ENCODE measurements at places on chromosomes 13 and 19. TPM values are rescaled to one million over a fixed set of nuclear protein-coding genes. Genes with fewer than 3 reads are reported as not detected.

DNA sequence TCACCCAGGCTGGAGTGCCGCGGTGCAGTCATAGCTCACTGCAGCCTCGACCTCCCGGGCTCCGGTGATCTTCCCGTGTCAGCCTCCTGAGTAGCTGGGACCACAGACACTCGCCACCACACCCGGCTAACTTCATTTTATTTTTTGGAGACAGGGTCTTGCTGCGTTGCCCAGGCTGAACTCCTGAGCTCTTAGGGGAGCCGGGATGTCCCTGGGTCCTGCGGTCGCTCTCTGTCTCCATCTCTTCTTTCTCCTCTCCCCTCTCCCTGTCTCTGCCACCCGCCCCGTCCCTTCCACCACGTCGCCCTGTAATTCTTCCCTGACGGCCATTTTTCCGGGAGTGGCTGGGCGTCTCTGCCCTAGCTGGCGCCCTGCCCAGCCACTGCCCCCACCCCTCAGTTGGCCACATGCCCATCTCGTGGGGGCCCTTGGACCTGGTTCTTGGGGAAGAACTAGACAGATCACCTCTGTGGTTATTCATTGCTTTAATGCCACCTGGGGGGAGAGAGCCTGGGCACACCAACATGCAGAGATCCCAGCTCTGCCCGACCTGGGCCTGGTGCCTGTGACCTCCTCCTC is 18.9 kb downstream of the ARID3A start:
- no peak overlapping the region for H3K27ac ChIP-seq
- no peak overlapping the region for H3K4me3 ChIP-seq
- peaks cover 22% of the 10 kb centered on the region for H3K36me3 ChIP-seq
- peaks cover 40% of the 10 kb centered on the region for H3K4me1 ChIP-seq
- DNase-seq = no peak

- no peak overlapping the region for H3K4me3 ChIP-seq
- H3K27ac ChIP-seq = no peak overlapping the region
- peaks cover 29% of the 10 kb centered on the region for H3K4me1 ChIP-seq
- H3K36me3 ChIP-seq = no peaks in the 10 kb centered on the region
- peak; percentile 21 for DNase-seq
Measured at GRCh38 chr13:44759384-44760360, 183.5 kb upstream of the TSC22D1 start.

DNA sequence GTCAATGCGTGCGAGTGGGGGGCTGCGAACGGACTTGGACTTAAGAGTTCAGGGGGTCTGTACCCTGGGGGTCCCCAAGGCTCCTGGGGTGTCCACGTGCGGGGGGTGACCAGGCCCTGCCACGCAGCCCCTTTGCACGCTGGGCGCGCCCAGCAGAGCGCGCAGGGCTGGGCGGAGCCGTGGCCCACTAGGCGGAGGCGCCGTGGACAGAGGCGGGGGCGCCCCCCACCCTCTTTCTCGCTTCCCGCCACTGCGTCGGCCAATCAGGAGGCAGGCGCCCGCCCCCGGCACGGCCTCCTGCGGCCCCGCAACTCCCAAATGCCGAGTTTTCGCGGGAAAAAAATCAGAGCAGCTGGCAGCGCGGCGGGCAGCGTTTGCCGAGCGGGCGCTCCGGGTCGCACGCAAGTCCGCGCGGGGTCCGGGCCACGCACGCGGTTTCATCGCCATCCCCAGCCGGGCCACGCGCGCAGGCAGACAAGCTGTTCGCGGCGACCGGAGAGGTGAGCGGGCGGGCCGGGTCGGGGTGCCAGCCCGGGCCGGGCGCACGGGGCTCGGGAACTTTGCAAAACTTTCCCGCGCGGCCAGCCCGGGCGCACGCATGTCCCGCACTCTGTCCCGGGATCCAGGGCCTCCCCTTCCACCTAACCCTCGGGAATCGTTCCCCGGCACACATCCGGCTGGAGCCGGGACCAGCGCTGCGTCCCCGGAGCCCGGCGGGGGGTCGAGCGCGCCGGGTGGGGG is at the start of gene UHRF1:
TSS of gene UHRF1 (plus strand) at position 346 of the 741 bp plus-strand sequence. CDS start 1,385 bp downstream, outside the sequence.
- peaks cover 16% of the 10 kb centered on the region for H3K36me3 ChIP-seq
- H3K4me1 ChIP-seq = peaks cover 78% of the 10 kb centered on the region
- no peaks in the 10 kb centered on the region for H3K27me3 ChIP-seq
- peak; percentile 58 for DNase-seq
- peak within 1 kb of the TSS; percentile 88 for H3K27ac ChIP-seq
- peak within 1 kb of the TSS; percentile 79 for H3K4me3 ChIP-seq

- DNase-seq = no peak
- H3K27me3 ChIP-seq = no peaks in the 10 kb centered on the region
- peaks cover 40% of the 10 kb centered on the region for H3K36me3 ChIP-seq
- H3K4me3 ChIP-seq = peak overlapping the region; percentile 4
- no peak overlapping the region for H3K27ac ChIP-seq
Measured at GRCh38 chr13:24162604-24163003, 2.1 kb downstream of the SPATA13 start.

DNA sequence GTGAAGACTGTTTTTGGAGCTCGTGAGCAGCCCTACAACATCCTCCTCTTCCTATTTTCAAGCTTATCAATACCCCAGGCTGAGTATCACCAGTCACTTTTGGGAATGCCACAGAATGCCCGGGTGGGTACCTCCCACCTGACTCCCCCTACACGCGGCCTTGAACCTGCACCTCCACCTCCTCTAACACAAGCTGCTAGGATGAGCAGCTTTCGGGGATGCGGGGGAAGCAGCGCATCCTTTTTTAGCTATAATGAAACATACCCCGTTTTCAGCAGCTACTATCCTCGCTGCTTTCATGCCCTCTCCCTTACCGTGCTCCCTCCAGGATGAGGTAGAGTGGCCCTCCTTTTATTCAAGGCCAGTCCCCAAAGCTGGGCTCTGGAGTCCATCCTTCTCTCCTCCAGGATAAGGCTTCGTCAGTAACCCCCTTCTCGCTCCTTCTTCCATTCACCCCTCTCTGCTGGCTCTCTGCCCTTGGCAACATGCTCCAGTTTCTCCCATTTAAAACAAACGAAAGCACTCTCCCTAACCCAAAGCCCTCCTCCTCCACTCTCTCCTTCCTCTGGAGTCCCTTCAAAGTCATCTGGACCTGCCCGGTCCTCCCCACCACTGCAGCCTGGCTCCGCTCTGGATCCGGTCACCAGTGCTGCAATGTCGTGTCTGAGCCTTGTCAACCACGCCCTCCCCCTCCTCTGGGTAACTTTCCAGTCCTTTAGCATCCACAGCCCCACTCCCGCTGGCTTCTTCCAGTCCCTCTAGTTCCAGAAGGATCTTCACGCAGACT is 55.3 kb downstream of the STK24 start:
- peaks cover 38% of the 10 kb centered on the region for H3K4me1 ChIP-seq
- no peak for DNase-seq
- no peak overlapping the region for H3K27ac ChIP-seq
- H3K27me3 ChIP-seq = no peaks in the 10 kb centered on the region

DNA sequence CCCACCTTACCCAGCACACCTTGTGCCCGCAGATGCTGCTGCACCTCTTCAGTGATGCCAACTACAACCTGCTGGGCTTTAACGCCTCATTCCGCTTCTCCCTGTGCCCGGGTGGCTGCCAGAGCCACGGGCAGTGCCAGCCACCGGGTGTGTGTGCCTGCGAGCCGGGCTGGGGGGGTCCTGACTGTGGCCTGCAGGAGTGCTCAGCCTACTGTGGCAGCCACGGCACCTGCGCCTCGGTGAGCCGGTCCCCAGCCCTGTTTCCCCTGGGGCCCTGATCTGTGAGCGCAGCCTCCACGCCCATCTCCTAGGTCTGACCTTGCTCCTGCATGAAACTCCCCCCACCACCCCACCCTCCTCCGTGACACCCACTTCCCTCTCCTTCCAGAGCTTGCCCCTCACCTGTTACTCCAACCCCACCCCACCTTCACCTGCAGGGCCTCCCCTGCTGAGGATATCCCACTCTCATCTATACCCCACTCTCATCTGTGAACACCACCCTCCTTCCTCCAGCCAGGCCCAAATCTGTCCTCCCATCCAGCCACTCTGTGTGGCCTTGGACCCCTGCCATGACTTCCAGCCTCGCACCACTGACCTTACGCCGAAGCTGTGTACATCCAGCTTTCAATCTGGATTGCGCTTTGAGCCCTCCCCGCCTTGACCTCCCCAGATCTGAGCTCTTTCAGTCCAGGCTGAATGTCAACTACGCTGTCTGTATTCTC is 8.7 kb downstream of the MEGF8 start:
- no peak for DNase-seq
- H3K4me1 ChIP-seq = peaks cover 12% of the 10 kb centered on the region
- H3K27ac ChIP-seq = no peak overlapping the region

- H3K4me1 ChIP-seq = no peaks in the 10 kb centered on the region
- no peak overlapping the region for H3K4me3 ChIP-seq
- no peaks in the 10 kb centered on the region for H3K27me3 ChIP-seq
- no peak for DNase-seq
- no peaks in the 10 kb centered on the region for H3K36me3 ChIP-seq
- H3K27ac ChIP-seq = no peak overlapping the region
Measured at GRCh38 chr13:59461411-59461810, 702.3 kb downstream of the DIAPH3 start.

DNA sequence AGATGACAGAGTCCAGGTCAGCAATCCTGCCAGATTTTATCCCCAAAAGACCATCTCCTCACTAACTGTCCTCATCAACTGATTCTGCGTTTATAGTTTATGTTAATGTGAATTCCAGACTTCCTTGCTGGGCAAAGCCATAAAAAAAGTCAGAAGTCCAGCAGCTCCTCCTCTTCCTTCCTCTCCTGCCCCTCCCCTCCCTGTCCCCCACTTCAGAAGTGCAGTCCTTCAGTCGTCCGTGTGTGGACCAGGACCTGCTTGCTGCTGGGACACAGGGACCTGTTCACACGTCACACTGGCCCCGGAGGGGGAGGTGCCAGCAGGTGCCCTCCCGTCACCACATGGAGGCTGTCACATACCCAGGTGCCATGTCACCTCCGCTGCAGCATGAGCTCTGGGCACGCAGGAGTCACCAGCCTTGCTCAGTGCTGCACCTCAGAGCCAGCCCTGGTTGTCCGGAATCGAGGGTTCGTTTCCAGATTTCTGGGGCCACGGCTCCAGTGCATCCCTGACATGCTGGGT is 4.0 kb upstream of the MCF2L start:
- no peaks in the 10 kb centered on the region for H3K36me3 ChIP-seq
- H3K27ac ChIP-seq = no peak overlapping the region
- no peak for DNase-seq
- no peaks in the 10 kb centered on the region for H3K27me3 ChIP-seq
- H3K4me3 ChIP-seq = no peak overlapping the region

GRCh38 chr19:33226550-33227241 is 1.0 kb upstream of the SLC7A10 start:
- H3K27ac ChIP-seq = no peak overlapping the region
- H3K4me3 ChIP-seq = no peak overlapping the region
- peaks cover 3% of the 10 kb centered on the region for H3K27me3 ChIP-seq
- H3K36me3 ChIP-seq = no peaks in the 10 kb centered on the region
- DNase-seq = no peak
- peaks cover 48% of the 10 kb centered on the region for H3K4me1 ChIP-seq

GRCh38 chr13:35107535-35107934 is 165.5 kb downstream of the NBEA start:
- DNase-seq = no peak
- H3K4me3 ChIP-seq = no peak overlapping the region
- H3K4me1 ChIP-seq = no peaks in the 10 kb centered on the region
- H3K27me3 ChIP-seq = no peaks in the 10 kb centered on the region
- H3K36me3 ChIP-seq = no peaks in the 10 kb centered on the region
- no peak overlapping the region for H3K27ac ChIP-seq

- peak overlapping the region; percentile 93 for H3K4me3 ChIP-seq
- DNase-seq = no peak
- no peaks in the 10 kb centered on the region for H3K27me3 ChIP-seq
Measured at GRCh38 chr19:39997638-39998216, 867 bp downstream of the ZNF546 start.

DNA sequence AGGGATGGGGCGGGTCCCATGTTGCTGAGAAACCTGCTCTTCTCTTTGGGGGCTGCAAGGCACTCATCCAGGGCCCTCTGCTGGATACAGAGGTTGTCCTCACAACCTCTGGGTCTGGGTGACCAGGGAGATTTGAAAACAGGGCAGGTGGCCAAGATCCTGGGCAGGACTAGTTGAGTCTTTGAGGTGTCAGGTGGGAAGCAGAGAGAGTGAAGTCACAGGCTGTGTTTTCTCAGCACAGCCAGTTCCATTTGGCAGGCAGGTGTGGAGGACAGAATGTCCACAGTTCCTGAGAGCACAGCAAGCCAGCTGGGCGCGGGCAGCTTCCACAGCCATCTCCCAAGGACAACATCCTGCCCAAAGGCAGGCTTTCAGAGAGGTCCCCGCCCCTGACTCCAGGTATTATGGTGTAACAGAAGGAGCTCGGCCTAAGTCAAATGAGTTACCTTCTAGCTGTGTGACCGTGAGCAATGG is 118.8 kb downstream of the NUFIP1 start:
- H3K36me3 ChIP-seq = no peaks in the 10 kb centered on the region
- no peak overlapping the region for H3K27ac ChIP-seq
- no peak for DNase-seq
- no peak overlapping the region for H3K4me3 ChIP-seq
- H3K27me3 ChIP-seq = no peaks in the 10 kb centered on the region

DNA sequence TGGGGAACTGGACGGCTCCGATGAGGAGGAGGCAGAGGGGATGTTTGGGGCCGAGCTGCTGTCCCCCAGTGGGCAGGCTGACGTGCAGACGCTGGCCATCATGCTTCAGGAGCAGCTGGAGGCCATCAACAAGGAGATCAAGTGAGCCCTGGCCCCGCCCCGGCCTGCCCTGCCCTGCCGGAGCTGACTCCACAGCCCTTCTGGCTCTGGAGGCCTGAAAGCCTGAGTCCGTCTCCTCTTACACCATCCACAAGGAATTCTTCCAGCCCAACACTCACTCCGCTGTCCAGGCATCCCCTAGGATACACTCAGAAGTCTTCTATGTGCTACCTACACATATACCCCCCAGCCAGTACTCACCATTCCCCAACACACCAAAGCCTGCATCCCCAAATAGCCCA is 17.4 kb downstream of the PPFIA3 start:
- no peak overlapping the region for H3K4me3 ChIP-seq
- H3K27ac ChIP-seq = no peak overlapping the region
- H3K36me3 ChIP-seq = peaks cover 3% of the 10 kb centered on the region
- H3K27me3 ChIP-seq = no peaks in the 10 kb centered on the region
- no peaks in the 10 kb centered on the region for H3K4me1 ChIP-seq
- DNase-seq = no peak

DNA sequence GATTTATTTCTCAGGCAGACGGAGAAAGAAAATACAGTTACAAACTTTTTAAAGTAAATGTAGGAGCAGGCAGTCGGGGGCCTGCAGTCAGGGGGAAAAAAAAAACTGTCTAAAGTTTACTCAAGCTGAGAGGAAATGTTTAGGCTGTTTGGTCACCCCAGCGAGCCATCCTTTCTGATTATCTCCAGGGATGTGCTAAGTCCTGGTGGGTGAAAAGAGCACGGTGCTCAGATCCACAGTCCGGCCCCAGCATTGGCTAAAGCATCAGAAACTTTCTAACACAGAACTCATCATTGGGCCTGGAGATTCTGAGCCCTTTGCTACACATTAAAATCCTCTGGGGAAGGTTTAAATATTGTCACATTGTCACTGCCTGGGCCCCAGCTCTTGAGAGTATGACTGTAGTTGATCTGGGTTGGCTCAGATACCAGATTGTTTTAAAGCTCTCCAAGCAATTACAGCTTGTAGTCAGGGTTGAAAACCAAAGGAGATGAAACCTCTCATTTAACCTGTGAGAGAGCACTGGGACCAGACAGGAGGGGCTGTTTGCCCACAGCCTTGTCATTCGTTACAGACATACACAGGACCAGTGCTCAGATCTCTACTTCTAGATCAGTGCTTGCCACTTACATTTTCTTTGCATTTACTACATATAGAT is 131.1 kb upstream of the HTR2A start:
- no peaks in the 10 kb centered on the region for H3K36me3 ChIP-seq
- no peak overlapping the region for H3K4me3 ChIP-seq
- H3K4me1 ChIP-seq = no peaks in the 10 kb centered on the region

Gene LRRC4B
- total RNA-seq = not detected

Gene NLRP7
- total RNA-seq = not detected

Gene KLK14
- total RNA-seq = not detected

Gene EXOC3L2
- not detected for total RNA-seq

Gene FFAR3
- total RNA-seq = not detected

Gene SLITRK5
- not detected for total RNA-seq

Gene ZNF772
- 17.2 TPM for total RNA-seq

Data from HepG2 (cell line).